ENCODE measurements at places on chromosomes 1 and 21.
A peak's percentile ranks its signal among the peaks of the same experiment; 100 is the strongest.

DNA sequence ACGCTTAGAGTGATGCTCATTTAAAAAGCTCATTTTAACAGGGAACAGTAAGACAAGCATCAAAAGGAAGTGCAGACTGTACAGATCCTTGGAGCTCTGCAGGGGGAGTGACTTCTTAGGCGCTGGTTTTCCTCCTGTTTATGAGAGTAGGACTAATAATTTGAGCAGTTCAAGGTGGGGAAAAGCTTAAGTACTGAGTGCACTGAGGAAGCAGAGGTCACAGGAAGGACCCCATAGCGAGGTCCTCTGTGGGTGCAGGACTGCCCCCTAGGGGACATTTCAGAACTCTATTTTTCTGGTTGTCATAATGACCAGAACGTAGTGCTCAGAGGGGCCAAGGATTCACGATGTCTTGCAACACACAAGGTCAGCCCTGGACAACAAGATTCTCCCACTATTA is 112.1 kb downstream of the HLCS start:
- DNase-seq = peak; percentile 41

GRCh38 chr1:232335261-232335660 is 294.7 kb downstream of the SIPA1L2 start:
- peak; percentile 96 for DNase-seq

DNA sequence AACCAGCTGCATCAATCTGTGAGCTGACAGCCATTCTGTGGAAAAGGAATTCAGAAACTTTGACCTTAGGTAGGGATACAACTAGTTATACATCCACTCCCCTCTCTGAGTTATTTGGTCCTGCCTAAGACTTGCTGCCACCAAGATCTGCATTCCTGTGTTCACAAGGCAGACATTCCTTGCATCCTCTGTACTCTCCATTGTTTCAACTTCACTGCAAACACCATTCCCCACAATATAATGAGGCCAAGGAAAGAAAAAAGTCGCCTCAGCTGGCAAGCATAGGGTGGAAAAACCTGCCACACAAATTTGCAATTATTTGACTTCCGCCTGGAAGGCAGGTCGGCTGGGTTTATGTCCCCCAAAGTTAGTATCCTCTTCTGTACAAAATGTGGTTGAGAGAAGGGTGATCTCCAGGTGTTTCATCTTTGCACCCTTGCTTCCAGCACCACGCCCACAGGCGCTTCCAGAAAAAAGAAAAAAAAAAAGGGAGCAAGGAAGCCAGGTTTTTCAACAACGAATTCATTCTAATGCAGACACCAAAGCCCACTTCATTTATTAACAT is 676 bp upstream of the CTTNBP2NL start:
- no peak for DNase-seq

- no peak for DNase-seq
Observed at GRCh38 chr1:168497376-168497950, 46.3 kb downstream of the XCL2 start.

DNA sequence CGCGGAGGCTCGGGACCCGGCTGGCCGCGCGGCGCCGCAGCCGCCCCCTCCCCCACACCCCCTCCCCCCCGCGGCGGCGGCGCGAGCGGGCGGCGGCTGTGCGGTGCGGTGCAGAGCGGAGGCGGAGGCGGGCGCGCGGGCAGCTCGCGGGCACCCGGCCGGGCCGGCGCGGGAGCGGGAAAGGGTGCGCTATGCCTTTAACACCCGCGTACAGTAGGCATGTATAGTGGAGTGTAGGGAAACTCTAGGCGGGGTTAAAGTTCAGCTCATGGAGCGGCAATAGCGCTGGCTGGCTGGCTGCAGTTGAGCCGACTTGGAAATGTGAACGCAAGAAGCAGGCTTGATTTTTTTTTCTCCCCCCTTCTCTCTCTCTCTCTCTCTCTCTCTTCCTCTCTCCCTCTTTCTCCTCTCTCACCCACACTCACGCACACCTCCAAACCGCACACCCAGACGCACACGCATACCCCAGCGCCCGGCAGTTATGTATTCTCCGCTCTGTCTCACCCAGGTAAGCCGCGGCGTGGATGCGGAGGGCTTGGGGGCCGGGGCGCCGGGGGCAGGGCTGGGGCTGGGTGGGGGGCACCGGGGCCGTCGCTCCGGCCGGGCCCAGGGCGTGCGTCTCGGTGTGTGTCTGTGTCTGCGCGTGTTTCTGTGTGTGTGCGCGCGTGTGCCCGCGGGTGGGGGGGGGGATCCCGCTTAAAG is at the start of gene NFIA:
NFIA (plus strand) TSS at position 251 of the 702 bp plus-strand sequence.
- DNase-seq = peak; percentile 53

- DNase-seq = no peak
Observed at GRCh38 chr1:53592521-53592982, 133.4 kb downstream of the DMRTB1 start.

DNA sequence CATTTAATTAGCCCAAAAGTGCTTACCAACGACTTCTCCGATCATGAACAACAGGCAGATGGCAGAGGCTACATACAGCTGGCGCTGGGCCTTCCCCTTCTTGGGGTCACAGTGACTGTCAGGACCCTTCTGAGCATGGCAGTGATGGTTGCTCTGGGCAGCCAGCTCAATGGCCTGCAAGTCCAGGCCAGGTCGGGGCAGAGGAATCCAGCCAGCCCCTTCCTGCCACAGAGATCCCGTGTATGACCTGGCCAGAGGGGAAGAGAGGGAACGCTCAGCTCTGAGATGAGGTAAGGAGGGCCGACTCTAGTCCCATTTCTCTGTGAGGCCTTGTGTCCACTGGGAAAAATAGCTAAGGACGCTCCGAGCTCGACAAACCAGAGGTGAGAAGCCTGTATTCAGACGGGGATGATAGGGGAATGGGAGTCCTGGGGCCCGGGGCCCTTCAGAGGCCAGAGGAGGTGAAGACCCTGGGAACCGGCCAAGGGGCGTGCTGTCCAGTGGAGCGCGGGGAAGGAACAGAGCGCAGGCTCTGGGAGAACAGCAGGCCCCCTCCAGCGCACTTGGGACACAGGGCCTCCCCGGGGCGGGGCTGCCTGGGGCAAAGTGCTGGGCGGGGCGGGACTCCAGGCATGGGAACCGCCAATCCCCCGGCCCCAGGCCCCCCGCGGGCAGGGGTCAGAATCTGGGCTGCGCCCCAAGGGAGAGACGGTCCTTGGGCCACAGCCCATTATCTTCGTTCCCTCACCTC is 772 bp downstream of the SLC30A2 start:
- DNase-seq = no peak

- DNase-seq = no peak
Observed at GRCh38 chr1:184287001-184287400, 99.8 kb upstream of the C1orf21 start.

- no peak for DNase-seq
Observed at GRCh38 chr1:48720929-48721328, 55.8 kb downstream of the BEND5 start.

DNA sequence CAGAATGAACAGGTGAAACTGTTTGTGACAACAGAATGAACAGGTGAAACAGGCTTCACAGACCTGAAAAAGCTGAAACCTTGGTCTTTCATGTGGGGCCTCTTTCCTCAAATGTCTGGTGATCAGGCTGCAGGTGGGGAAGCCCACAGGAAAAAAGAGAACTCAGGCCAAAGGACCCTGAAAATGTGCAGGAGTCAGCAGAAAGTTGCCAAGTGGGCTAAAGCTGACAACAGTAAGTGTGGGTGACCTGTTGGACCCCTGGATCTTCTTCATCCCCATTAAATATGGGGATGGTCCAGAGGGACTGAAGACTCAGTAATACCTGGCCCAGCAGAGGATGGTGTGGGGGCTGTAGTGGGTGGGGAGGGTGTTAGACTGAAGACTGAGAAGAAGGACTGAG is 9.1 kb upstream of the CHIT1 start:
- no peak for DNase-seq

DNA sequence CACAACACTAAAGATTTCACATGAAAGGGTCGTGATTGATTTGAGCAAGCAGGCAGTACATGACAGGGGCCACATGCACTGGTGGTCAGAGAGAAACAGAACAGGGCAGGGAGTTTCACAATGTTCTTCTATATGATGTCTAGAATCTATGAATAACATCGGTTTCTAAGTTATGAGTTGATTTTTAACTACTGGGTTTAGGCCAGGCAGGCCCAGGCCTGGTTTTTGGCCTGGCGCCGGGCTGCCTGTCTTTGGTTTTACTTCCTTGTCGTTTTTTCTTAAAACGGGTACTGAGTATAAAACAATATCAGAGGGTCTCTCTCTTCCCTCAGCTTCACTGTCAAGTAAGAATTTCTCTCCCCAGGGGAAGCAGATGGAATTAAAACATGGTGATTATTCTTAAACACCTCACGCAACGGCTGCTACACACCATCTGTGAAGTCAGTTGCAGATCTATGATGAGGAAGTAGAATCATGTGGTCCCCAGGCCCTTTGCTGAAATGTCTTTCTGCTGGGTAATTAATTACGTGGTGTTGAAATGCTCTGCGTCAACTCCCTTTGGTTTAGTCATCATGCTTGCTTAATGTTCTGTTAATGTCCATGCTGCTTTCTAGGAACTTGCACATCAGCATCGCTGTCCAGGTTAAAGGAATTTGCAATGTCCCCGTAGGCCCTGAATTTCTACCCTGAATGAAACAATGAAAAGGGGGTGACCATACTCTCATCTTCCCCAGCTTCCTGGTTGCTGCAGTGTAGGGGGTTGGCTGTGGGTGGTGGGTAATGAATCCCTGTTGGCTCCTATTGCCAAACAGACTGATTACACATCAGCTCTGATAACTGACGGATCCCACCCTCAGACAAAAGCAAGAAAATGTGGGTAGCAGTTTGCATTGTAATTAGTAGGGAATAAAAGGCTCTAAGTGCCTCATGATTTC is 70.3 kb downstream of the SERINC2 start:
- no peak for DNase-seq

DNA sequence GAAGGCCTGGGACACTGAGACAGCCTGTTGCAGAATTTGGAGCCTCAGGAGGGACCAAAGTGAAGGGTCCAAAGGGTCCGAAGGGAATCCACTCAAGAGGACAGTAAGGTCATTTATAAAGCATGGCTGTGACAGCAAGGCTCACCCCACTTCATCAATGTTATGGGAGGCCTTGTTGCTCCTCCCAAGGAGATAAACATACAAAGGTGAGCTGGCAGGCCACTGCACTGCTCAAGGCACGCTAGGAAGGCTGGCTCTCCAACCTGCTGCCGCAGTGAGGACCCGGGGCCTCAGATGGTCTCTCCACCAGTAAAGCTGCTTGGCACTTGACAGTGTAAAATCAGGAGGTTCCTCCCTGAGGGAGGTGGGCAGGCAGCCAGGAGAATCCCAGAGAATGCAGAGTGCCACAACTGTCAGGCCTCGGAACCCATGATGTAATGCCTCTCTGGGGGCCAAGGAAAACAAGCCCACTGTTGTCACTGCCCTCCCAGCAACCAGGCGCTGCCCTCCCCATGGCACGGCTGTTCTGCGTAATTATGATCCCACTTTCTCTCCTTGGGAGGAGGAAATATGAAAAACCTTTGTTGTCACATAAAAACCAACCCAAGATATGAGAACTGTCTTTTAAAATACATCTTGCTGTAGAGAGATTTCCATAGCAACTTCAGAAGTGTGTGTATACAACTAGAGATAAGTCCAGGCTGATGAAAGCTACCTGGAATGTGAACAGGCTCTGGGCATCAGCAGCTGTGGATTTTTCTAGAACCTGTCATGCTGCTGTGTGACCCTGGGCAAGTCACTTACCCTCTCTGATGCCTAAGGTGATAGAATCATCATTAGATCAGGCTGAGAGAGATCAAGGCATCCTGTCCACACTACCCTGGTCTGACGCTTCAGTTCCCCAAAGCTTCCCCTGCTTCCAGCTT is 102.5 kb downstream of the KCNN3 start:
- DNase-seq = no peak

- no peak for DNase-seq
Observed at GRCh38 chr1:171468120-171468750, 17.1 kb upstream of the PRRC2C start.

GRCh38 chr21:14888202-14888601 is 176.6 kb downstream of the NRIP1 start:
- DNase-seq = no peak

GRCh38 chr1:154784924-154785531 is 85.1 kb downstream of the KCNN3 start:
- DNase-seq = peak; percentile 87

DNA sequence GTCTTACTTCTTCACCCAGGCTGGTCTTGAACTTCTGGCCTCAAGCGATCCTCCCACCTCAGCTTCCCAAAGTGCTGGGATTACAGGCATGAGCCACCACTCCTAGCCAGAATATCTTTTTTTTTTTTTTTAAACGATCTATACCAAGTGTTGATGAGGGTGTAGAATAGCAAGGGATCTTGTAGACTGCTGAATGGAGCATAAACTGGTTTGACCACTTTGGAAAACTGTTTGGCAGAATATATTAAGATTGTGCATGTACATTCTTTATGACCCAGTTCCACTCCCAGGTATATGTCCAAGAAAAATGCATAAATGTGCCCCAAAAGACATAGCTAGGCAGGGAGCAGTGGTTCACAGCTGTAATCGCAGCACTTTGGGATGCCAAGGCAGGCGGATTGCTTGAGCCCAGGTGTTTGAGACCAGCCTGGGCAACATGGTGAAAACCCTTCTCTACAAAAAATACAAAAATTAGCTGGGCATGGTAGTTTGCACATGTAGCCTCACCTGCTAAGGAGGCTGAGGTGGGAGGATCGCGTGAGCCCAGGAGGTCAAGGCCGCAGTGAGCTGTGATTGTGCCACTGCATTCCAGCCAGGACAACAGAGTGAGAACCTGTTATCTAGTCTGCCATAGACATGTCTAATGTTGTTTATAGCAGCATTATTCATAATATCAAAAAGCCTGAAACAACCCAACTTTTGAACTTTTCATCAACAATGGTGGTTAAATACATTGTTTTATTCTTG is 184.0 kb downstream of the VPS13D start:
- no peak for DNase-seq

- no peak for DNase-seq
Observed at GRCh38 chr1:65141394-65141793, 6.6 kb upstream of the AK4 start.

DNA sequence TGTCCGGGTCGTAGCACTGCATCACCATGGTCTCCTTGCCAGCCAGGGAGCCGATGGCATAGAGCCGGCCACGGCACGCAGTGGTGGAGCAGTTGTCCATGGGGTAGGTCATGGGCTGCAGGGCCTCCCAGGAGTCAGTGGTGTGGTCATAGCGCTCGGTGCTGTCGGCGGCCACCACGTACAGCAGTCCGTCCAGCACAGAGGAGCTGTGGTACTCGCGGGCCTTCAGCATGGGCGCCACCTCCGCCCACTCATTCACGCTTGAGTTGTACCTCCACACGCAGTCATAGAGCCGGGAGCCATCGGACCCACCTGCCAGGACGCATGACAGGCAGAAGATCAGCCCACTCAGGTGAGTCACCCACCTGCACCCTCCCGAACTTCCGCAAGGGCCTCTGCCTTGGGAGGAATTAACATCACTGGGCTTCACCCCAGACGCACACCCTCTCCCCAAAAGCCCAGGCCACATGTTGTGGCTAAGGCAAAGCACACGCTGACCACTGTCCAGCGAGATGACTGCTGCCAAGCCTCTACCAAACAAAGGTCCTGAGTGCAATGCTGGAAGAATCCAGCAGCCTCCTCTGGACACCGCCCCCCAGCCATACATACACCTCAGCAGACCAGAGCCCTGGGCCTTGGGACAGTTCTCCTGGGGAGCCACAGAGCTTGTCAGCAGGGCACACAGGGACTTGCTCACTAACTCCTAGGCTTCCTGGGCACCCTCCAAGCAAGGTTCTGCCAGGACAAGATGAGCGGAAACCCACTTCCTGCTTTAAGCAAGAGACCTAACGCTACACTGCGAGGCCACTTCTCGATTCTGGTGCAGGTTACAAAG is 3.3 kb downstream of the KLHL21 start:
- peak; percentile 88 for DNase-seq

GRCh38 chr1:17564458-17565393 is 25.2 kb downstream of the ARHGEF10L start:
- DNase-seq = no peak

- no peak for DNase-seq
Observed at GRCh38 chr1:86741947-86742572, 37.7 kb downstream of the SH3GLB1 start.

Data from Jurkat, Clone E6-1 (cell line).